ENCODE measurements at places on chromosomes 5 and 9. TPM values are rescaled to one million over a fixed set of nuclear protein-coding genes. Genes with fewer than 3 reads are reported as not detected.

- no peak overlapping the region for H3K27ac ChIP-seq
- no peak overlapping the region for H3K4me3 ChIP-seq
- DNase-seq, result no peak
- H3K36me3 ChIP-seq, result no peaks in the 10 kb centered on the region
- H3K4me1 ChIP-seq, result no peaks in the 10 kb centered on the region
Observed at GRCh38 chr5:58411372-58411771, 48.5 kb downstream of the PLK2 start.

- H3K36me3 ChIP-seq, result no peaks in the 10 kb centered on the region
- H3K27ac ChIP-seq, result no peak overlapping the region
- H3K4me1 ChIP-seq, result no peaks in the 10 kb centered on the region
Observed at GRCh38 chr5:30991462-30991861, 202.0 kb upstream of the CDH6 start.

GRCh38 chr9:35562895-35563780, 41.9 kb upstream of the TESK1 start:
- no peak overlapping the region for H3K4me3 ChIP-seq
- no peak for DNase-seq
- peaks cover 8% of the 10 kb centered on the region for H3K4me1 ChIP-seq
- no peaks in the 10 kb centered on the region for H3K36me3 ChIP-seq
- H3K27me3 ChIP-seq, result no peaks in the 10 kb centered on the region
- peak overlapping the region; percentile 66 for H3K27ac ChIP-seq

GRCh38 chr9:104858271-104858670, 69.7 kb downstream of the ABCA1 start:
- no peaks in the 10 kb centered on the region for H3K27me3 ChIP-seq
- H3K27ac ChIP-seq, result no peak overlapping the region
- H3K4me1 ChIP-seq, result no peaks in the 10 kb centered on the region

GRCh38 chr9:75106857-75107256, 18.5 kb downstream of the OSTF1 start:
- no peaks in the 10 kb centered on the region for H3K27me3 ChIP-seq
- DNase-seq, result no peak
- H3K4me3 ChIP-seq, result no peak overlapping the region
- no peaks in the 10 kb centered on the region for H3K36me3 ChIP-seq
- H3K27ac ChIP-seq, result peak overlapping the region; percentile 86

TESK1 gene
- polyA plus RNA-seq, result 8.1 TPM

DNA sequence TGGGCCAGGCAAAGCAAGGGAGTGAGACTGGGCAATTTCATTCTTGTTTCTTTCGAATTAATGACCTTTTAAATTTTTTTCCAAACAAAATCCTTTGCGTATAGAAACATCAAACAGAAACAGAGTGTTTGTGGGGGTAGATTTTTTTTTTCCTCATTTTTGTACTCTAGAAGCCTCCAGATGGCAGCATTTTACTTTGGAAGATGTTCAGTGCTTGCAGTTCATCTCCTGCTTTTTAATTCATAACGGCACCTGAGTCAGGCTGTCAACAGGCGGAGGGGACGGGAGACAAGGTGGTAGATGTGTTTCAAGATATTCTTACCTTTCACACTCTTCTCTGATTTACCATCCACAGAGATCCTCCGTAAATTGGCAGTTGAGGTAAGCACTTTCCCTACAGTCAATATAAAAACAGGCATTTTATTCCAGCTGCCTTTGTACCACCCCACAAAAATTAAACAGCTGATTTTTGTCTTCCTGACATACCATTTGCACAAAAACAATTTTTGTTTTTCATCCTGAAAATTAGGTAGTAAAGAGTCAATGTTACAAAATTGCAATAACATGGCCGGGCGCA, 99.5 kb upstream of the FBXL17 start:
- no peak overlapping the region for H3K27ac ChIP-seq
- H3K4me3 ChIP-seq, result no peak overlapping the region
- no peak for DNase-seq
- H3K36me3 ChIP-seq, result no peaks in the 10 kb centered on the region

- H3K4me1 ChIP-seq, result peaks cover 100% of the 10 kb centered on the region
- no peaks in the 10 kb centered on the region for H3K36me3 ChIP-seq
- peaks cover 14% of the 10 kb centered on the region for H3K27me3 ChIP-seq
- no peak for DNase-seq
- H3K4me3 ChIP-seq, result peak overlapping the region; percentile 99
Observed at GRCh38 chr5:119275601-119276173, 80.1 kb upstream of the TNFAIP8 start.

DNA sequence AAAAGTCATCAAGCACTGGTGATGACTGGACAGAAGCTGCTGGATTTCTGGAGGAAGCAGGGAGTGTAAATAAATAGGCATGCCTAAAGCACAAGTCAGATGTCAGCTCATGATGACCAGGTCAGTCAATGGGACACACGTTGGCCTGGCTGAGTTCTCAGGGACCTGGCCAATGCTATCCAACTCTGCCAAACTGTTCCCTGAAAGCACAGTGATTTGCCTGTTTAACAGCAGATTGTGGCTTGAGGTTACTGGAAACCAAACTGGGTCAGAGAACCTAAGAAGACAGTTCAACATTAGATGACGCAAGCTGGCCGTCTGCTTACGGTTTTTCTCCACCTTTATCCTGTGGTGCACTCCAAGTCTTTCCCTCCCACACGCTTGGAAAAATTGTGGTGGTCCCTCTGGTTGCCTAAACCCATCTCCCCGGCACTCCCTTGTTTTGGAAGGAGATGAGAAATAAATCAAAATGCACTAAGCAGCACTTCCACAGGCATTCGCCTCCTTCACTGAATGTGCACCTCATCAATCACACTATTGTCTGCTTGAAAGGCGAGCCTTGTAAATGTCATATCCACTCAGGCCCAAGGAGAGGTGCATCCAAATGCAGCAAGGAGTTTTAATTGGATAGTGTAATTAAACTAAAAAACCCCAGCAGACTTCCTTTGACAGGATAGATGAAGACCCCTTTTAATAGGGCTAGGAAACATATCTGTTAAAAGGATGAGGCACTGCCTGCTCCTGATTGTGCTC, 199.4 kb downstream of the GAPVD1 start:
- no peak for DNase-seq
- H3K27me3 ChIP-seq, result peaks cover 5% of the 10 kb centered on the region
- no peaks in the 10 kb centered on the region for H3K4me1 ChIP-seq
- peaks cover 26% of the 10 kb centered on the region for H3K36me3 ChIP-seq
- no peak overlapping the region for H3K4me3 ChIP-seq
- no peak overlapping the region for H3K27ac ChIP-seq

- no peak overlapping the region for H3K27ac ChIP-seq
- H3K4me1 ChIP-seq, result peaks cover 49% of the 10 kb centered on the region
- peaks cover 8% of the 10 kb centered on the region for H3K36me3 ChIP-seq
Observed at GRCh38 chr9:76463211-76463610, 4.2 kb downstream of the GCNT1 start.

CYLC2 gene
- not detected for polyA plus RNA-seq

DNA sequence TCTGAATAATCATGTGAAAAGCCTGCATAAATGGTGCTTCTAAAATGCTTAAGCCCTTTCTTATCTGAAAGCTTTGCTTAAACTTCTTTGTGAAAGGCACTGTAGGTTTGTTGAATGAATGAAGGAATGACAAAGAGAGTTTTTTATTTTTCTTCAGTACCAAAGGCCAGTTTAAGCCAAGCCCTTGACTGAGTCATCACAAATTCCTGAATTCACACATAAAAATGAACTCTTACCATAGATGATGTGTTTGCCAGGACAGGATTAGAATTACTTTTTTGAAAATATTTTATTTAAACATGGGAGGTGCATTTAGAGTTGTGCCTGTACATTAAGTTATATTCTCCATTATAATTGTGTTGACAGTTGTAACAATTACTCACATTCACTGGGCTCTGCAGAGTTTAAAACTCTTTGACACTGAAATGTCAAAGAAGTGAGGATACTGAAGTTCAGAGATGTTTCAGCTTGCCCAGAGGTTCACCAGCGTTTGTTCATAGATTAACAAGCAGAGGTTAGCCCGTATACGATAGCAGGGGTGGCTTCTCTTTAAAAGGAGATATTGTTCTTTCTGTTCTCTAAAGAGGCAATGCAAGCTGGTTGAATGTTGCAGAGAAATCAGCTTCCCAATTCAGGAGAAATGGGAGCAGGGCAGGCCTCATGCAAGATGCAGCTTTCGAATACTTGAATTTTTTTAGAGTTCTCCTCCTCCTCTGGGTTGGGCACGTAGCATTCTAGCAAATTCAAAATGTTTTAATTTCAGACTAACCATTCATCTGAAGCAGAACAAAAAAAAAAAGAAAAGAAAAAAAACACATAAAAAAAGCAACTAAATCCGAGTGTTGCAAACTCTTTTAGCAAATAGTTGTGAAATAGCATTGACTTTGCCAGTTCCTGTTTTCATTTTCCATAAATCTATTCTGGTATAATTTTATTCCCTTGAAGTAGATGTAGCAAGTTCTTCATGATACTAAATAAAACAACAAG, 358.7 kb upstream of the KLF4 start:
- DNase-seq, result no peak
- H3K27me3 ChIP-seq, result no peaks in the 10 kb centered on the region
- H3K4me1 ChIP-seq, result no peaks in the 10 kb centered on the region

LECT2 gene
- polyA plus RNA-seq, result not detected

PCDHGA4 gene
- polyA plus RNA-seq, result 0.11 TPM

- H3K4me3 ChIP-seq, result no peak overlapping the region
- no peaks in the 10 kb centered on the region for H3K27me3 ChIP-seq
- no peaks in the 10 kb centered on the region for H3K36me3 ChIP-seq
Observed at GRCh38 chr9:90637626-90638025, 5.0 kb downstream of the DIRAS2 start.

DND1 gene
- not detected for polyA plus RNA-seq

GRCh38 chr5:157198277-157198986, 17.8 kb downstream of the ITK start:
- H3K27ac ChIP-seq, result peak overlapping the region; percentile 92
- no peaks in the 10 kb centered on the region for H3K27me3 ChIP-seq
- H3K4me3 ChIP-seq, result peak overlapping the region; percentile 80
- DNase-seq, result peak; percentile 71
- H3K4me1 ChIP-seq, result peaks cover 99% of the 10 kb centered on the region

SPATA6L gene
- polyA plus RNA-seq, result not detected

DNA sequence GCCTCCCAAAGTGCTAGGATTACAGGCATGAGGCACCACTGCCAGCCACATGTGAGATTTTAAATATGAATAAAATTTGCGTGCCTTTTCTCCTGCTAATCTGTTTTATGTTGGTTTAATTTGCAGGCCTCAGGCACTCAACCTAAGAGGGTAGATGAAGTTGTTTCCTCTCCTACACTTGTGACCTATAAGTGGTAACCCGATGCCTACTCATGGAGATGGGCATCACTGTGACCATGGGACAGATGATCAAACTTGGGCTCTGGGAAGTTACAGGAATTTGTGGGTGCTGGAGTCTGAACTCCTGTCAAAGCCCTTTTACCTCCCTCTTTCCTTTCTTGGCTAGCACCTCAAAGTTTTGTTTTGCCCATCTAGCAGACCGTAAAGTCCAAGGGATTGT, 1.1 kb downstream of the SLC28A3 start:
- H3K4me3 ChIP-seq, result no peak overlapping the region
- H3K27ac ChIP-seq, result no peak overlapping the region
- peaks cover 2% of the 10 kb centered on the region for H3K27me3 ChIP-seq
- no peaks in the 10 kb centered on the region for H3K36me3 ChIP-seq

GRCh38 chr5:142600611-142601358, 85.1 kb downstream of the FGF1 start:
- no peak overlapping the region for H3K27ac ChIP-seq
- H3K4me3 ChIP-seq, result no peak overlapping the region
- H3K36me3 ChIP-seq, result no peaks in the 10 kb centered on the region

DNA sequence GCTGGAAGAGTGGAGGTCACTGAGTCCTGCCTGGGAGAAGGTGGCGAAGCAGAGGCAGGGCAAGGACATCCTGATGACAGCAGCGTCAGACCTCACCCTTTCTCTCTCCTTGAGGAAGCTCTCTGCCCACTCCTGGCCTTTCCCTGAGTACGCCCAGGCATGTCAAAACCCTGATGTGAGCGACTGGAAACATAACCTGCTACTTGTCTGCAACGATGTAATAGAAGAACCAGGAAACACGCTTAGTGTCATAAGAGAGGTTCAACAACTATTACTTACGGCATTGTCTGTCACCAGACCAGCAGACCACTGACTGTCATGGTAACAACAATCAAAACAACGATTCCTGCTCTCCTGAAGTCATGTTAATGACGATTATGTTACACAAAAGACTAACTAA, 152.4 kb downstream of the ACTL7B start:
- H3K27ac ChIP-seq, result no peak overlapping the region
- H3K36me3 ChIP-seq, result no peaks in the 10 kb centered on the region
- no peaks in the 10 kb centered on the region for H3K27me3 ChIP-seq
- H3K4me1 ChIP-seq, result no peaks in the 10 kb centered on the region

GRCh38 chr5:130032807-130033206, 128.5 kb downstream of the CHSY3 start:
- no peaks in the 10 kb centered on the region for H3K4me1 ChIP-seq
- H3K27me3 ChIP-seq, result no peaks in the 10 kb centered on the region
- no peak overlapping the region for H3K27ac ChIP-seq
- no peak overlapping the region for H3K4me3 ChIP-seq

HAND1 gene
- not detected for polyA plus RNA-seq

DNA sequence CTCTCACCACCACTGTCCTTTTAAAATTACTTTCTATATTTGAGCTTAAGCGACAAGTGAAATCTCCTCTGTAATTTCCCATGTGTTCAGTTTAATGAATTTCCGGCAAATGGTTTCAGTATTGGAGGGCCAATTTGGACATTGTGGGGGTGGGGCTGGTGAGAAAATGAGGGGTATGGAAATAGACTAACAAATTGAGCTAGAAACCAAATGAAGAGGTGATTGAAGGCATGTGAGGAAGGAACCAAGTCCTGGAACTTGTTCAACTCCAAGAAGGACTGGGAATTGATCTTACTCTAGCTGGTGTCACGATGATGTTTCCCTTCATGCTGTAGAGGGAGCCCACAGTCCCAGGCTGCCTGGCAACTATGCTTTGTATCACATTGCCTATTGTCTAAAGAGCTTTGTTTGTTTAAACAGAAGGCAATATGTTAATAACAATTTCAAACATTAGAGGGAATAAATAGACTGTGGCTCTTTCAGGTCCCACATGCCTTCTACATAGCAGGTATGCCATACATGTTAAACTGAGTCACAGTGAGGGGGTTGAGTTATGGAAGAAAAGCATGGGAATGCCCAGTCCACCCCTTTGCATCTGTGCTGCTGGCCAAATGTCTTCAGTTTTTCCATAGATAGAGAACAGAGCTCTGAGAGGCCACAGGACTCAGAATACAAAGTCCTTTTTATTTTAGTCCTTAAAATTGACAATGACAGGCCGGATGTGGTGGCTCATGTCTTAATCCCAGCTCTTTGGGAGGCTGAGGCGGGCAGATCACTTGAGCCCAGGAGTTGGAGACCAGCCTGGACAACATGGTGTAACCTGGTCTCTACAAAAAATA, 25.0 kb upstream of the MATR3 start:
- peaks cover 2% of the 10 kb centered on the region for H3K27me3 ChIP-seq
- H3K4me3 ChIP-seq, result no peak overlapping the region
- DNase-seq, result no peak

GRCh38 chr9:121172726-121173487, 28.8 kb downstream of the RAB14 start:
- DNase-seq, result no peak
- H3K4me1 ChIP-seq, result peaks cover 3% of the 10 kb centered on the region
- H3K27me3 ChIP-seq, result no peaks in the 10 kb centered on the region
- no peak overlapping the region for H3K4me3 ChIP-seq
- H3K27ac ChIP-seq, result no peak overlapping the region
